ENCODE measurements at places on chromosomes 3 and 15. TPM values are rescaled to one million over a fixed set of nuclear protein-coding genes. Genes with fewer than 3 reads are reported as not detected.
A peak's percentile ranks its signal among the peaks of the same experiment; 100 is the strongest.

DNA sequence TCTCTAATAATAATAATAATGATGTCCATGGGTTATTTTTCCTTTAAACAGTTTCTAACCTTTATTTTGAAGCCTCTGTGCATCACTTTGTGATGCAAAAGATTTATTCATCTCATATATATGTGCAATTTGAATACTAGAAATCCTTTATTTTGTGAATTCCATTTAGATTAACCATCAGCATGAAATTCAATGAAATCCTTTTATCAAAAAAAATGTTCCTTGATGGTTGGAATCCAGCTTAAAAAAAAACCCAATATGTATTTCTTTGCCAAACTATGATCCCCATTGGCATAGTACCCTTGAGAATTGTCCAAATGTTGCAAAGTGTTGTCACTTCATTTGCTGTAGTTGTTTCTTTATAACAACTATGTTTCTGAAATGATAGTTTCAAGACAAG is 7.4 kb downstream of the TBC1D23 start:
- no peak for DNase-seq
- no peaks in the 10 kb centered on the region for H3K36me3 ChIP-seq
- no peaks in the 10 kb centered on the region for H3K27me3 ChIP-seq
- no peak overlapping the region for H3K27ac ChIP-seq
- no peak overlapping the region for H3K4me3 ChIP-seq

GRCh38 chr15:77659350-77660321 is 26.9 kb upstream of the LINGO1 start:
- no peaks in the 10 kb centered on the region for H3K36me3 ChIP-seq
- H3K27ac ChIP-seq, result no peak overlapping the region
- no peaks in the 10 kb centered on the region for H3K27me3 ChIP-seq
- H3K4me1 ChIP-seq, result no peaks in the 10 kb centered on the region
- no peak for DNase-seq

DNA sequence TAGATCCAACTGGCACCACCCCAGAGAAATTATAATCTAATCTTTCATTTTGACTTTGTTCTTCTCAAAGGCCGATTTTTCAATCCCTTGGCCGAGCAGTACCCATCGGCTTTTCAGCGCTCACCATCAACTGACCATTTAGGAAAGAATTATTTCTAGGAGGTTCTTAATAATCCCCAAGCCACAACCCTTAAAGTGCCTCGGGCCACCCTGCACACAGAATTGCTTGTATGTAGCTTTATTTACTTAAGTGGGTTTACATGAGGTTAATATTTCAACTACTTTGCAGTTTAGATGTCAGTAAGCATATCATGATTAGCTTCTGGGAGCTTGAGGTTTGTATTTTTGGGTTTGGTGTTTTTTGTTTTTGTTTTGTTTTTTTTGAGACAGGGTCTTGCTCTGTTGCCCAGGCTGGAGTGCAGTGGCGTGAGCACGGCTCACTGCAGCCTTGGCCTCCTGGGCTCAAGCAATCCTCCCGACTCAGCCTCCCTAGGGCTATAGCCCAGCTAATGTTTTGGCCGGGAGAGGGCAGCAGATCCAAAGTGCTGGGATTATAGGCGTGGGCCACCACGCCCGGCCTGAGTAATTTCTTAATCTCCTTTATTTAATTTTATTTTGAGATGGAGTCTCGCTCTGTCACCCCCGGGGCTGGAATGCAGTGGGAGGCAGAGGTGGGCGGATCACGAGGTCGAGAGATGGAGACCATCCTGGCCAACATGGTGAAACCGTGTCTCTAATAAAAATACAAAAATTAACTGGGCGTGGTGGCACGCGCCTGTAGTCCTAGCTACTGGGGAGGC is 801 bp upstream of the CDAN1 start:
- peaks cover 22% of the 10 kb centered on the region for H3K4me1 ChIP-seq
- H3K4me3 ChIP-seq, result peak overlapping the region; percentile 76
- no peaks in the 10 kb centered on the region for H3K36me3 ChIP-seq

- no peaks in the 10 kb centered on the region for H3K27me3 ChIP-seq
- no peaks in the 10 kb centered on the region for H3K36me3 ChIP-seq
- H3K27ac ChIP-seq, result no peak overlapping the region
- H3K4me1 ChIP-seq, result no peaks in the 10 kb centered on the region
- H3K4me3 ChIP-seq, result no peak overlapping the region
- DNase-seq, result no peak
Observed at GRCh38 chr3:194082743-194083636, 53.0 kb upstream of the HES1 start.

GRCh38 chr3:127457094-127457475 is 133.4 kb downstream of the TPRA1 start:
- H3K27me3 ChIP-seq, result peaks cover 11% of the 10 kb centered on the region
- H3K4me3 ChIP-seq, result no peak overlapping the region
- peaks cover 26% of the 10 kb centered on the region for H3K4me1 ChIP-seq
- DNase-seq, result no peak
- H3K36me3 ChIP-seq, result no peaks in the 10 kb centered on the region

PLA2G4D gene
- total RNA-seq, result 26.5 TPM

GRCh38 chr3:31710123-31710803 is 177.5 kb downstream of the STT3B start:
- no peak for DNase-seq
- H3K27me3 ChIP-seq, result no peaks in the 10 kb centered on the region
- H3K4me1 ChIP-seq, result peaks cover under 1% of the 10 kb centered on the region
- H3K4me3 ChIP-seq, result no peak overlapping the region
- no peaks in the 10 kb centered on the region for H3K36me3 ChIP-seq
- no peak overlapping the region for H3K27ac ChIP-seq

SPRED1 gene
- total RNA-seq, result 16.7 TPM

DNA sequence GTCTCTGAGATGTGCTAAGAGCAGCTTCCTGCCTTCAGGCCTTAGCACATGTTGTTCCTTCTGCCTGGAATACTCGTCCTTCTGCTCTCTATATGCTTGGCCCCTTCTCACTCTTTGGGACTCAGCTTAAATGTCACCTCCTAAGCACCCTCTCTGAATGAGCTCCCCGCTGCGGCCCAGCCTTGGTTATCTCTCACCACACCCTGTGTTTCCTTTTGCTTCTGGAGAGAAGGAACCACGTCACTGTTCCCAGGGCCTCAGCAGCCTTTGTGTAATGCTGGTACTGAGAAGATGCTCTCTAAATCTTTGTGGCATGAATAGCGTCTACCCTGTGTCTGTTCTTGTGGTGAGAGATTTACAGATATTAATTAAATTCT is 2.2 kb downstream of the FAH start:
- no peaks in the 10 kb centered on the region for H3K27me3 ChIP-seq
- peaks cover 24% of the 10 kb centered on the region for H3K4me1 ChIP-seq
- H3K4me3 ChIP-seq, result no peak overlapping the region
- DNase-seq, result no peak
- H3K36me3 ChIP-seq, result peaks cover 8% of the 10 kb centered on the region

CD86 gene
- 0.98 TPM for total RNA-seq

- H3K4me1 ChIP-seq, result no peaks in the 10 kb centered on the region
- no peak overlapping the region for H3K4me3 ChIP-seq
- DNase-seq, result no peak
- H3K27ac ChIP-seq, result no peak overlapping the region
- H3K27me3 ChIP-seq, result no peaks in the 10 kb centered on the region
- H3K36me3 ChIP-seq, result no peaks in the 10 kb centered on the region
Observed at GRCh38 chr15:43469867-43470266, 23.1 kb downstream of the TP53BP1 start.

- no peak overlapping the region for H3K4me3 ChIP-seq
- H3K36me3 ChIP-seq, result peaks cover 7% of the 10 kb centered on the region
- H3K4me1 ChIP-seq, result no peaks in the 10 kb centered on the region
- no peak overlapping the region for H3K27ac ChIP-seq
- no peaks in the 10 kb centered on the region for H3K27me3 ChIP-seq
- DNase-seq, result no peak
Observed at GRCh38 chr3:37751967-37752648, 109.6 kb upstream of the CTDSPL start.

GRCh38 chr3:108202080-108202479 is 20.1 kb downstream of the IFT57 start:
- no peaks in the 10 kb centered on the region for H3K4me1 ChIP-seq
- DNase-seq, result no peak
- no peak overlapping the region for H3K27ac ChIP-seq
- H3K4me3 ChIP-seq, result no peak overlapping the region

- no peak overlapping the region for H3K27ac ChIP-seq
- no peaks in the 10 kb centered on the region for H3K27me3 ChIP-seq
- H3K4me1 ChIP-seq, result peaks cover 41% of the 10 kb centered on the region
Observed at GRCh38 chr15:92035551-92035950, 182.0 kb downstream of the SLCO3A1 start.

GRCh38 chr3:48919215-48920138 is 835 bp downstream of the ARIH2 start:
- no peaks in the 10 kb centered on the region for H3K36me3 ChIP-seq
- H3K4me1 ChIP-seq, result peaks cover 40% of the 10 kb centered on the region
- H3K27me3 ChIP-seq, result no peaks in the 10 kb centered on the region
- peak overlapping the region; percentile 77 for H3K4me3 ChIP-seq

- no peaks in the 10 kb centered on the region for H3K36me3 ChIP-seq
- no peak overlapping the region for H3K4me3 ChIP-seq
- H3K4me1 ChIP-seq, result no peaks in the 10 kb centered on the region
- no peak for DNase-seq
Observed at GRCh38 chr15:94367726-94368535, 136.6 kb downstream of the MCTP2 start.

GRCh38 chr3:73021301-73021835 is 24.8 kb downstream of the PPP4R2 start:
- H3K4me3 ChIP-seq, result no peak overlapping the region
- H3K27ac ChIP-seq, result no peak overlapping the region
- DNase-seq, result no peak
- H3K4me1 ChIP-seq, result peaks cover 52% of the 10 kb centered on the region
- no peaks in the 10 kb centered on the region for H3K36me3 ChIP-seq

OIP5 gene
- total RNA-seq, result not detected

DNA sequence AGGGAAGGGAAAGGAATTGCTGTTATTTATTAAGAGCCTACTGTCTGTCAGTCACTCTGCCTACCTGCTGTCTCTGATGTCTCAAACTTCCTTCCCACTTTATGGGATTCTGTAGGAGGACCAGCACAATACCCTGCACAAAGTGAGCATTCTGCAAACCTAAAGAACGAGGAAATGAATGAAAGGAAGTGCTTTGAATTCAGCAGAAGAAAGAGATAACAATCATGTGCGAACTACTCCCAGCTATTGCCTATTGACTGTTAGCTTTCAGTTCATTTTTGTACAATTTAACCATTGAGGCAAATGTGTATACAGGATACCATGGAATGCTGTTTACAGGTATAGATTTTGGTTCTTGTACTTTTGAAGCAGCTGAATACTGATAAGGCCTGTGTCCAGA is 66.8 kb downstream of the CMSS1 start:
- no peak overlapping the region for H3K27ac ChIP-seq
- no peaks in the 10 kb centered on the region for H3K27me3 ChIP-seq
- H3K36me3 ChIP-seq, result no peaks in the 10 kb centered on the region
- DNase-seq, result no peak

DNA sequence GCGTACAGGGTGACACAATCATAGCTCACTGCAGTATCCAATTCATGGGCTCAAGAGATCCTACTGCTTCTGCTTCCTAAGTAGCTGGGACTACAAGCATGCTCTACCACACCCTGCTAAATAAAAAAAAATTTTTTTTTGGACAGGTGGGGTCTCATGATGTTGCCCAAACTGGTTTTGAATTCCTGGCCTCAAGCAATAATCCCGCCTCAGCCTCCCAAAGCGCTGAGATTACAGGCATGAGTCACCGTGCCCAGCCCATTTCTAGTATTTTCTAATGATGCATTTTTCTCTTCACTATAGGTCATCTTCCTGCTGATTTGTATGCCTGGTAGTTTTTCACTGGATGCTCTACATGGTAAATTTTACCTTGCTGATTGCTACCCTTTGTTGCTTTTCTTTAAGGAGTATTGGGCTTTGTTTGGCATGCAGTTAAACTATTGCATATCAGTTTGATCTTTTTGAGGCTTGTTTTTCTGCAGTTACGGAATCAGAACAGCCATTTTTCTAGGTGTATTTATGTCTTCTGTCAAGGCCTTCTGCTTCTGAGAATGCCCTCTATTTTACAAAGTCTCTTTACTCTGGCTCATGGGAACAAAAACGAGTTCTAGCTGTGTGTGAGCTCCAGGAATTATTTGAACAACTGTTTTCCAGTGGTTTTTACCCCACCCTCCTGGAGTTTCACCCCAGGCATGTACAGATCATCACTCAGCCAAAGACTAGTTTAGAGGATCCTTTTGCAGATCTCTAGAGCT is 14.2 kb upstream of the NPTN start:
- no peak overlapping the region for H3K27ac ChIP-seq
- no peaks in the 10 kb centered on the region for H3K27me3 ChIP-seq
- no peak overlapping the region for H3K4me3 ChIP-seq
- DNase-seq, result no peak

- H3K36me3 ChIP-seq, result peaks cover 6% of the 10 kb centered on the region
- H3K4me3 ChIP-seq, result no peak overlapping the region
- no peak for DNase-seq
- no peaks in the 10 kb centered on the region for H3K27me3 ChIP-seq
- H3K4me1 ChIP-seq, result no peaks in the 10 kb centered on the region
Observed at GRCh38 chr3:67601385-67601784, 53.0 kb downstream of the SUCLG2 start.

DNA sequence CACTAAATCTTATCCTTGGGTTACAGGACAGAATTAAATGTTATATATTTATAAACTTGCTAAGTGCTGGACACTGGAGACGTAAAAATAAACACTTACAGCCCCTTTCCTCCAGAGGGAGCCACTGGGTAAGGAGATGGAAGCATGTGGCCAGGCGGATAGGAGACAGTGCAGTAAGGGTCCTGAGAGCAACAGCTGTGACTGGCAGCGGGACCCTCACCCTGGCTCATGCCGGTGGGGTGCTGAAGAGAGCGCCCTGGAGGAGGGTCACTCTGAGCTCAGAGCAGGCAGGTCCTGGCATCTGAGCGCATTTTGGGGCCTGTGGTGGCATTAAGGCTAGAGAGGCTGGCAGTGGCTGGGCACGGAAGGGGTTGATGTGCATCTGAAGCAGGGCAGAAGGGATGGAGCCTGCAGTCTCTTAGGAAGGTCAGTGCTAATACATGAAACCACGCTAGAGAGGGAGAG is 16.0 kb downstream of the SEC61A1 start:
- no peak for DNase-seq
- no peak overlapping the region for H3K27ac ChIP-seq
- no peak overlapping the region for H3K4me3 ChIP-seq
- no peaks in the 10 kb centered on the region for H3K4me1 ChIP-seq

- H3K27me3 ChIP-seq, result no peaks in the 10 kb centered on the region
- H3K4me3 ChIP-seq, result no peak overlapping the region
- no peak for DNase-seq
- H3K27ac ChIP-seq, result no peak overlapping the region
- no peaks in the 10 kb centered on the region for H3K4me1 ChIP-seq
Observed at GRCh38 chr3:115380883-115381572, 233.9 kb upstream of the ZBTB20 start.

GRCh38 chr15:27238209-27238608 is 267.2 kb downstream of the GABRG3 start:
- no peaks in the 10 kb centered on the region for H3K36me3 ChIP-seq
- H3K27ac ChIP-seq, result no peak overlapping the region
- H3K4me3 ChIP-seq, result no peak overlapping the region

DNA sequence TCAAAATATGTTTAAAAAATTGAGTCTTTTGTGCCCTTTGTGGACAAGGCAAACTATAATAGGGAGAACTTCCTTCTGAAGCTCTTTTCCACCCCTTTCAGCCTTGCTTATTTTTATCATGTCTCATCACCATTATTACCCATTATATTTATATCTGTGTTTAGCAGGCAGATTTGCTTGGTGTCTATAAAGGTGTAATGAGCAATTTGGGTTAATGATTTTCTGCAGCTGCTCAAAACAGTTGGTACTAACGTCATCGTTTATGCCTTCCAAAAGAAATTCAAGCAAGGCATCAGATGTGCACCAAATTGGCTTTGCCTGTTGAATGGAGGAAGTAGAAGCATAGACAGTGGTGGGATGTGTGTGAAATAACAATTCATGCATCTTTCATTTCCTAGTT is 483.7 kb upstream of the SGO1 start:
- no peaks in the 10 kb centered on the region for H3K36me3 ChIP-seq
- DNase-seq, result no peak
- no peaks in the 10 kb centered on the region for H3K4me1 ChIP-seq
- no peaks in the 10 kb centered on the region for H3K27me3 ChIP-seq
- no peak overlapping the region for H3K4me3 ChIP-seq

All from vagina (tissue), 2 donors.